Activated B cell treated with CpG ODN at 0.5 μM for 24 hours (primary cell): ENCODE measurements at places on chromosomes 4 and X. TPM values are rescaled to one million over a fixed set of nuclear protein-coding genes. Genes with fewer than 3 reads are reported as not detected.
A peak's percentile ranks its signal among the peaks of the same experiment; 100 is the strongest.

- peak overlapping the region; percentile 82 for H3K4me3 ChIP-seq
- H3K4me1 ChIP-seq = peaks cover 25% of the 10 kb centered on the region
Observed at GRCh38 chrX:16711219-16711811, 1.2 kb downstream of the CTPS2 start.

The NLGN3 gene
- 0.46 and 0.67 TPM in 2 replicates for total RNA-seq

The ZNF630 gene
- not detected in 2 replicates for total RNA-seq

The ADGRA3 gene
- total RNA-seq = not detected in 2 replicates

GRCh38 chr4:2008671-2008920 is 178 bp downstream of the NELFA start:
- H3K27ac ChIP-seq = peak overlapping the region; percentile 84
- peaks cover 32% of the 10 kb centered on the region for H3K4me1 ChIP-seq
- H3K4me3 ChIP-seq = peak overlapping the region; percentile 90
- peaks cover 2% of the 10 kb centered on the region for H3K27me3 ChIP-seq

The TSPAN7 gene
- not detected in 2 replicates for total RNA-seq

GRCh38 chr4:39750216-39750615 is 52.3 kb downstream of the UBE2K start:
- no peak overlapping the region for H3K4me3 ChIP-seq
- peaks cover 53% of the 10 kb centered on the region for H3K36me3 ChIP-seq
- no peak overlapping the region for H3K27ac ChIP-seq
- H3K4me1 ChIP-seq = peaks cover 21% of the 10 kb centered on the region
